ENCODE measurements at places on chromosomes 11 and 22. TPM values are rescaled to one million over a fixed set of nuclear protein-coding genes. Genes with fewer than 3 reads are reported as not detected.

Gene DERL3
- total RNA-seq: 16.3 TPM

- peak; percentile 94 for DNase-seq
Observed at GRCh38 chr11:73393479-73394415, 17.5 kb downstream of the RELT start.

DNA sequence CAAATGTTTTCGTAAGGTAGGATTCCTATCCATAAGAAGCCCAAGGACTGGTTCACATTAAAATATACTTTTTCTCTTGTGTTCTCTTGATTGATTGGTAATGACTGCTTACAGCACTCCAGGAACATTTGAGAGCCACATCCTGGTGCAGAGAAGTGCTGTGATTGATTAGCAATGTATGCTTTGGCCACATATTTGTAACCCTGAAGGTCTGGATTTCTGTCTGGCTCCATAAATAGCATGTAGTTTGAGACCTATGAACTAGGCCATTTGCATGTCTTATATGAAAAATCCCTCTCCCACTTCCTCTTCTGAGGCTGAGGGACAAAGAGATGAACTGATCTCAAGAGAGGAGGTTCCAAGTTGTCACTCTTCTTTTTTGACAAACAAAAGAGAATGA is 49.3 kb upstream of the CD44 start:
- peak; percentile 85 for DNase-seq

DNA sequence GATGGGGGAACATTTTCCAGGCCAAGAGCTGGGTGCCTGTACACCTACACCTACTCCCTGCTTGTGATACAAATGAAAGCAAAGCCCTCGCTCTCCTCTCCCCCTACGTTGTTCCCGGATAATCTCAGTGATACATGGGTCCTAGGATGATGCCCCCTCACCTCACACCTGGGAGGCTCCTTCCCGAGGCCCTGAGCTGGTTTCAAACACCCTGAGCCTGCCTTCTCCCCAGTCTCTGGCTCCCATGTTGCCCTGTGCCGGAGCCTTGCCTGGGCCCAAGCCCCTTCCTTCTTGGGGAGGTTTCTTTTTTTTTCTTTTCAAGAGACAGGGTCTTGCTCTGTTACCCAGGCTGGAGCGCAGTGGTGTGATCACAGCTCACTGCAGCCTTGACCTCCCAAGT is 23.3 kb downstream of the TRMU start:
- DNase-seq: no peak

GRCh38 chr11:20192641-20193040 is 32.4 kb upstream of the DBX1 start:
- no peak for DNase-seq

Data from Karpas-422 (cell line).